Activated CD8-positive, alpha-beta memory T cell treated with anti-CD3 and anti-CD28 coated beads for 24 hours (primary cell): ENCODE measurements at places on chromosomes 3 and 15.
A peak's percentile ranks its signal among the peaks of the same experiment; 100 is the strongest.

- DNase-seq = no peak
Measured at GRCh38 chr3:193240850-193241706, at the start of gene PLAAT1. Gene PLAAT1, plus strand, starts transcription at chr3:193241222. Its CDS starts 14,429 bp downstream, at chr3:193255651.

DNA sequence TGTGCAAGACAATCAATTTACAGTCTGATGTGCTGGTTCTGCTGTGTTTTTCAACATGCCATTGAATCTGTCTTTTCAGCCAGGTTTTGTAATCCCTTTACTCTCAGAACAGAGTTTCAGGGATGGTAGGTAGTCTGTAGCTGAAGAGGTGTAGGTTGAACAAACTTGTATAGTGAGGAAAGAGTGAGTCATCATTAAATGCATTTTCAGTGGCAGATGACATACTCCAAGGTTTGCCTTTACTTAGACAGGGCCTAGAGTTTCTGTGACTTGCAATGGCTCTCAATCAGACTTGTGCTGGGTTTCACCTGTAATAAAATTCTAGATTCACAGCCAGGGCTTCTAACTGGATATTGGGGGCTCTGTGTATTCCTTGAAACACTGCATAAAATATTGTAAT is 94.6 kb downstream of the CYP19A1 start:
- DNase-seq = no peak

GRCh38 chr15:65837301-65838294 is 31.7 kb upstream of the RAB11A start:
- DNase-seq = no peak

GRCh38 chr3:77281721-77282120 is 241.8 kb downstream of the ROBO2 start:
- no peak for DNase-seq

DNA sequence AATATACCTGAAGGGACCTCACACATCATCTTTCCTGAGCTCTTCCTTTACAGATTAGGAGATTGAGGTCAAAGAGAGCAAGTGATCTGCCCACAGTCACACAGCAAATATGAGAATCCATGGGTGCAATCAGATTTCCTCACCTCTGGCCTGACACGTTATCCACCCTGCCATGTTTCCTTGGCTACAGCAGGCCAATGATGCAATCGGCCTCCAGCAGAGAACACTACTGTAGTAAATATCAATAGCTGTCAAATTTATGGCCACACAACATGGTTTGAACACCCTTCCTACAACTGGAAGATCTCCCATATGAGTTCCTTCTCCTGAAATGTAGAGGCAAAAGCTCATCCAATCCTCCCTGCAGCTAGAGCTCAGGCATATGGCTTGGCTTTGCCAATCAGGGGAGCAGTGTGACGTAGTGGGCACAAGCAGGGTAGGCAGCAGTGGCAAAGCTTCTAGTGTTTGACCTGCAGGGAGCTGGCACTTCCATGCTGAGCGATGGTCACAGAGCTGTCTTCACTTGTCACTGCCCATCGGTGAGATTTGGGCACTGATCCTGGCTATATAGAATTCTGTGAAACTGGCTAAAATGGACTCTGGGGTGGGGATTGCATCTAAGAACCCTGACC is 271.3 kb downstream of the TJP1 start:
- DNase-seq = no peak

DNA sequence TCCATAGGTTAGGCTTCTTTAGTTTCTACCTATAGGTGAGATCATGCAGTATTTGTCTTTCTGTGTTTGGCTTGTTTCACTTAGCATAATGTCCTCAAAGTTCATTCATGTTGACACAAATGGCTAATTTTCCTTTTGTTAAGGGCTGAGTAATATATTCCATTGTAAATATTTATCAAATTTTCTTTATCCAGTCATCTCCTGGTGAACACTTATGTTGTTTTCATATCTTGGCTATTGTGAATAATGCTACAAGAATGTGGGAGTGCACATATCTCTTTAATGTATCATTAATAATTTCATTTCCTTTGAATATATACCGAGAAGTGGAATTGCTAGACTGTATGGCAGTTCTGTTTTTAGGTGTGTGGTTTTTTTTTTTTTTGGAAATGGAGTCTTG is 250.9 kb upstream of the SEMA6D start:
- DNase-seq = no peak

DNA sequence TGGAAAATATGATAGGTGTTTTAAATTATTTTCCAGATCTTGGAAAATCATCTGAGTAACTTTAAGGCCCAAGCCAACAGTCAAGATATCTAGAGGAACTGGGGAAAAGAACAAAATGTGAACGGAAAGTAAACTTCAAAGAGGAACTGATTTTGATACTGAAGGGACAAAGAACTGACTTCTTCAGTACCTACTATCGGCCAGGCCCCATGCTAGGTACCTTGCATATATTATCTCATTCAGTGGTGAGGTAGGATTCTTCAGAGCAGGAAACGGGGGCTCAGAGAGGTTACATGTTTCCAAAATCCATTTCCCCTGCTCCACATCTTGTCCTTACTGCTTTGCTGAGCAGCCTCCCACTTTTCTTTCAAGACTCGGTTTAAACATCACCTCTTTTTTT is 9.8 kb upstream of the ZNF710 start:
- DNase-seq = no peak

DNA sequence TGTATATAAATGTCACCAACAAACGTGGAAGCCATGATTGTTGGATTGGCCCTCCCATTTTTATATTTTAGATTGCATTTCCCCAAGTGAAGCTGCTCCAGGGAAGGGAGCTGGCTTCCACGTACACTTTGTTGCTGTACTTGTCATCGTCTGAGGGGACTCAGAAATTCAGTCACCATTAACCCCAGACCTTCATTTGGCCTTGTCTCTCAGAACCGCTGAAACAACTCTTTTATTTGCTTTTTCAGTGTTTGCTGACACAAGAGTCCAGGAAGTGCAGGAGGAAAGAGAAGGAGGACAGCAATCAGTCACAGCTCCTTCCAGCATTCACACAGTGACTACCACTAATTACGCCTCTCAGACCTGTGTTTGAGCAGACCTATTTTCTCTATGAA is 276.5 kb downstream of the TBL1XR1 start:
- no peak for DNase-seq

GRCh38 chr3:15449489-15450224 is 22.3 kb downstream of the EAF1 start:
- peak; percentile 45 for DNase-seq

- no peak for DNase-seq
Measured at GRCh38 chr3:12896063-12896985, 55.0 kb upstream of the RPL32 start.

DNA sequence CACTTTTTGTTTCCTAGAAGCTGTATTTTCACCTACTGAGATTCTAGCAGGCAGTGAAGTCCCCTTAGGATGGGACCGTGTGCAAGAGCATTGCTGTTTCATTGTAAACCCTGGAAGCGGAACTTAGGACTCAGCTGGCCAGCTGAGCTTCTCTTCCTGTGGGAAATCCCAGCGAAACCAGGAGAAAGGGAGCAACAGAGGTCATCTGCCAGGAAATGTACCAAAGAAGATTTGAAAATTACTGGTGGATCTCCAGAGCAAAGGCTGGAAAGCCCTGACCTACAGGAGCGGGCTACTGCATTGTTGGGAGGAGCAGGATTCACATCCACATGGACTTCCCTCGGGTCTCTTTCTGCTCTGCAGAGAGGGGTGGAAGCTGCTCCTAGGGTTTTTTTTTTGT is 7.6 kb upstream of the ADPRH start:
- no peak for DNase-seq

DNA sequence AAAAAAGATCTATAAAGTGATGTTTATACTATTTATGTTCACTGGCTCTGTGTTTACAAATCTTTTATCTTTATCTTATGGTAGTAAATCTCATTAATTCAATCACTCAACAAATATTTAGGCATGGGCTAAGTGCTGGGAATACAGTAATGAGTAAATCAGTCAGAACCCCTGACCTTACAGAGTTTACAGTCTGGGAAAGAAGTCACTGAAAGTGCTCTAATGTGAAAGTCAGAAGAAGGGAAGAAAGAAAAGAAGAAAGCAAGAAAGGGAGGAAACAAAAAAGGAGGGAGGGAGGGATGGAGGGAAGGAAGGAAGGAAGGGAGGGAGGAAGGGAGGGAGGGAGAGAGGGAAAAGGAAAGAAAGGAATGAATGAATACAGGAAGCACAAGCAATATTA is 96.8 kb upstream of the SOX2 start:
- no peak for DNase-seq

DNA sequence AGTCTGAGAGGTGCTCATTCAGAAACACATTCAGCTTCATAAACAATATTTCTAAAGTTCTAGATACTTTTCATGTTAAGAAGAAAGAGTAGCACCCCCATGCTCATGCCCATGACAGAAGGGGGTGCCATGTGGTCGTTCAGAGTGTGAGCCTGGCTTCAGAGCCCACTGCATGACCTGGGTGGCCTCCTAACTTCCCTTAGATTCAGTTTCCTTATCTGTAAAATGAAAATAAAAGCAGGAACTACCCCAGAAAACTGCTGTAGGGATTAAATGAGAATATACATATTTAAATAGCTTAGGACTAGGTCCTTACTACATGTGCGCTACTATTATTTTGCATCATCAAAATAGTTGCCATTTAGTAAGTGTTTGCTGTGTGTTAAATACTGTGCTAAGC is 69.2 kb downstream of the ABHD5 start:
- DNase-seq = no peak

DNA sequence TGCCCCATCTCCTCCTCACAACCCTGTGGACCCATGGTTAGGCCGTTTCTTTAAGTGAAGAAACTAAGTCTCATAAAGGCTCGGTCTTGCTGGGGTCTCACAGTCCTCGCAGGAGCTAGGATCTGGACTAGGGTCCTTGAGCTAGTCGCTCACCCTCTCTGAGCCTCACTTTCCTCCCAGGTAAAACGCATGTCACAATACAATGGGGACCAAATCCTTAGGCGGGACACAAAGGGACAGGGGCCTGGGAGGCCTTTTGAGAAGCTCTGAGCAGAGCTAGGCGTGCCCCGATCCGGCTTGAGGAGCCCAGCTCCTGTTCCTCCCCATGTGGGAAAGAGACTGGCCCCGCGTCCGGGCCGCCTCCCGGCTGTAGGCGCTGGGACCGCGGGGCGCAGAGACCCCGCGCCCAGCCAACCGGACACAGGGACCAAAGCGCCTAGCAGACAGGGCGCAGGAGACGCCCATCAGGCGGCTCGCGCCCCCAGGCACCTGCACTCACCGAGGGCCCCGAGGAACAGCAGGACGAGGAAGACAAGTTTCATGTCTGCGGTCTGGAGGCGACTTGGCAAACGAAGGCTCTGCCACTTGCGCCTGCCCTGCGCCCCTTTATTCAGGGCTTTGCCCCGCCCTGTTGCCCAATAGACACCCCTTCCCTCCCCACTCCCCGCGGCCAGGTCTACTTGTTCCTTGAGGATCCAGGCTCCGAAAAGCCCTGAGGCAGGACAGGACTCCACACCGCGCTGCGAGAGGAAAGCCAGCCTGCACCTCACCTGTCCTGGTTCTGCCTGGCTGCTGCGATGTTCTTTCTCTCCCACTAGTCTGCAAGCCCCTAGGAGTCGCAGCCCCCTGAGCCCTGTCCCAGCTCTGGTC is at the start of gene LTF:
TSS of gene LTF (minus strand) at position 580 of the 870 bp plus-strand sequence. CDS start at position 542, 38 bp downstream.
- DNase-seq = peak; percentile 54
